ENCODE measurements at places on chromosomes 7 and 10. TPM values are rescaled to one million over a fixed set of nuclear protein-coding genes. Genes with fewer than 3 reads are reported as not detected.
A peak's percentile ranks its signal among the peaks of the same experiment; 100 is the strongest.

The KDM7A gene
- total RNA-seq, result 19.7 TPM

The DEPP1 gene
- 1,439 TPM for total RNA-seq

The GIMAP8 gene
- total RNA-seq, result 7.9 TPM

The GPER1 gene
- 12.4 TPM for total RNA-seq

The RBM20 gene
- total RNA-seq, result 2.9 TPM

The GPC2 gene
- 1.8 TPM for total RNA-seq

The SLC18A2 gene
- 0.42 TPM for total RNA-seq

The PDGFA gene
- 84.1 TPM for total RNA-seq

The EGFR gene
- 127 TPM for total RNA-seq

The IL2RA gene
- 0.42 TPM for total RNA-seq

The UCMA gene
- not detected for total RNA-seq

GRCh38 chr7:33642312-33642711 lies 263.0 kb upstream of the BMPER start:
- no peaks in the 10 kb centered on the region for H3K36me3 ChIP-seq
- H3K27ac ChIP-seq, result no peak overlapping the region
- no peaks in the 10 kb centered on the region for H3K4me1 ChIP-seq
- DNase-seq, result no peak

GRCh38 chr10:117532003-117532385 lies 10.6 kb upstream of the EMX2 start:
- H3K36me3 ChIP-seq, result no peaks in the 10 kb centered on the region
- no peak overlapping the region for H3K4me3 ChIP-seq
- peaks cover 16% of the 10 kb centered on the region for H3K4me1 ChIP-seq
- H3K27me3 ChIP-seq, result no peaks in the 10 kb centered on the region
- H3K27ac ChIP-seq, result no peak overlapping the region

GRCh38 chr10:104641187-104641936 lies at the start of gene SORCS3:
TSS of gene SORCS3 (plus strand) at chr10:104641290.
- peak within 1 kb of the TSS; percentile 70 for H3K27ac ChIP-seq
- peak within 1 kb of the TSS; percentile 21 for H3K4me3 ChIP-seq
- H3K36me3 ChIP-seq, result no peaks in the 10 kb centered on the region
- DNase-seq, result no peak
- H3K4me1 ChIP-seq, result peaks cover 5% of the 10 kb centered on the region

DNA sequence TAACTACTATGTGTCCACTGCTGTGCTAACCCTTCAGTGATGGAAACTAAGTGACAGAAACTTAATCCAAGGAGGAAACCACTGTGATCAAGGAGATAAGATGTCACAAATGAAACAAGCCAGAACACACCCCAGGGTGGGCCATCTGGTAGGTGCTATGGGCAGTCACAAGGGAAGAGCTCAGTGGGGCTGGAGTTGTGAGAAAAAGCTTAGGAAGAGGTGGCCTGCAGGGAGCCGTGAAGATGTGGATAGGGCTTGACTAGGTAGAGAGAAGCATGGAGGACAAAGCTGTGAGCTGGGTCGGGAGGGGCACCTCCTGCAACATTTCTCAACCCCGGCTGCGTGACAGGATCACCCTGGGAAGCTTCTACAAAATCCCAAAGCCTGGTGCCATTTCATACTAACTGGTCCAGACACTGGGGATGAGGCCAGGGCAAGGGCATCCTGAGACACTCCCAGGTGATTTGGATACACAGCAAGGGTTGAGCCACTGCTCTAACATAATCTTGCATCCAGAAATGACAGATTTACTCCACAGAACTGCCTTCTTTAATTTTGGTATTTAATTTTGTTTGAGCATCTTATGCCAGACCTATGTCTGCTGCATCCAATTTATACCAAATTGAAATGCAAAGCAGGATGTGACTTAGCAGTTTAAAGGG lies 69.3 kb downstream of the OSBPL3 start:
- H3K4me1 ChIP-seq, result no peaks in the 10 kb centered on the region
- no peak overlapping the region for H3K4me3 ChIP-seq
- H3K27me3 ChIP-seq, result no peaks in the 10 kb centered on the region
- DNase-seq, result no peak
- H3K36me3 ChIP-seq, result no peaks in the 10 kb centered on the region
- H3K27ac ChIP-seq, result no peak overlapping the region

- DNase-seq, result no peak
- no peak overlapping the region for H3K27ac ChIP-seq
- H3K27me3 ChIP-seq, result no peaks in the 10 kb centered on the region
- H3K4me1 ChIP-seq, result no peaks in the 10 kb centered on the region
- H3K4me3 ChIP-seq, result no peak overlapping the region
Measured at GRCh38 chr10:12191715-12192114, 4.0 kb downstream of the NUDT5 start.

- H3K36me3 ChIP-seq, result no peaks in the 10 kb centered on the region
- no peaks in the 10 kb centered on the region for H3K27me3 ChIP-seq
- H3K27ac ChIP-seq, result peak overlapping the region; percentile 80
- peaks cover 11% of the 10 kb centered on the region for H3K4me1 ChIP-seq
- peak overlapping the region; percentile 45 for H3K4me3 ChIP-seq
Measured at GRCh38 chr10:112375721-112376395, 1.9 kb downstream of the ACSL5 start.

DNA sequence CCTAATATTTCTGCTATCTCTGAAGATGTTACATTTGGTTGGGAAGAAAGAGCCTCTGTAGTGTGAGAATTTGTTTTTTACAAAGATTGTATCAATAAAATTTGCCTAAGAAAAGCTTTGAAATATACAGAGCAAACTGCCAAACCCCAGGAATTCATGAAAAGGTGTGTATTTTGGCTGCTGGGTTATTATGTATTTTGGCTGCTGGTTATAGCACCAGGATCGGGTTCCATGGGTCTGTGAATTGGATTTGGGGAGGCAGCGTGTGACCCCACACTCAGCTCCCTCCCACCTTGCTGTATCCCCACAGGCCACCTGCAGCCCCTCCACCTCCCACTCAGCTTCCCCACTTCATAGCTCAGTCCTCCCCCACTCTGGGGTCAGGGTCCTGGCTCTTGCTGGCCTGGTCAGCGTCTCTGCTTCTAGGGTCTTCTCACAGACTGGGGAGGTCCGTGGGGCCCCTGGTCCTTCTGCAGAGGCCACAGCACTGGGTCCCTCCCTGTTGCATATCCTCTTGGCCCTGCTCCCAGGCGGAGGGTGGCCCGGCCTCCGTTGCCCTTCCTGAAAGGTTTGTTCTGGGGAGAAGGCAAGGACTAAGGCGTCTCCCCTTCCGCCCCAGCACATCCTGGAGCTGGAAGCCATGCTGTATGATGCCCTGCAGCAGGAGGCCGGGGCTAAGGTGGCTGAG lies 24.0 kb upstream of the DPYSL4 start:
- H3K27me3 ChIP-seq, result no peaks in the 10 kb centered on the region
- DNase-seq, result no peak
- no peaks in the 10 kb centered on the region for H3K36me3 ChIP-seq
- no peak overlapping the region for H3K4me3 ChIP-seq
- peaks cover 15% of the 10 kb centered on the region for H3K4me1 ChIP-seq

Data from tibial nerve (tissue), 4 donors.